ENCODE measurements at places on chromosomes 1 and 21.

- no peak for DNase-seq
Observed at GRCh38 chr21:45806042-45806441, 162.5 kb downstream of the PCBP3 start.

DNA sequence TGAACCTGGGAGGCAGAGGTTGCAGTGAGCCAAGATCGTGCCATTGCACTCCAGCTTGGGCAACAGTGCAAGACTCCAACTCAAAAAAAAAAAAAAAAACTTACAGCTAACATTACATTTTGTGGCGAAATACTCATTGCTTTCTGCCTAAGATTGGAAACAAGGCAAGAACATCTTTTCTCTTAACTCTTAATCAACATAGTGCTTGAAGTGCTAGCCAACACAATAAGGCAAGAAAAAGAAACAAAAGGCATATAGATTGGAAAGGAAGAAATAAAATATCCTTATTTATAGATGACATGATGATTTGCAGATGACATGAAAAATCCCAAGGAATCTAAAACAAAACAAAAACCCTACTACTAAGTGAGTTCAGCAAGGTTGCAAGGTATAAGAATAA is 24.6 kb upstream of the GJA9 start:
- DNase-seq: no peak

DNA sequence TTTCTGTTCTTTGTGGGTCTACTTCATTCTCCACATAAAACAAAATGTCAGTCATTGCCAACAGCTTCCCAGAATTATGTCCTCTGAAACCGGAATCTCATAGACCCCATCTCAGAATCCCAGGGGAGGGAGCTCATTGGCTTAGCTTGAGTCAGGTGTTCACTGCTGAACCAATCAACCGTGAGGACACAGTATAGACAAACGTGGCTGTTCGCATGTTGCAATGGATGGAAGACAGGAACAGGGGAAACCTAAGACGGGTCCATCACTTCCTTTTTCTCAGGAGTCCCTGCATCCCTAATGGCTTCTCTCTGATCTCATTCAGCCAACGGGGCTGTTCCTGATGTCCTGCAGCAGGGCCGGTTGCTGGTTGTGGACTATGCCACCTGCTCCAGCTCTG is 9.1 kb downstream of the CELA2A start:
- no peak for DNase-seq

DNA sequence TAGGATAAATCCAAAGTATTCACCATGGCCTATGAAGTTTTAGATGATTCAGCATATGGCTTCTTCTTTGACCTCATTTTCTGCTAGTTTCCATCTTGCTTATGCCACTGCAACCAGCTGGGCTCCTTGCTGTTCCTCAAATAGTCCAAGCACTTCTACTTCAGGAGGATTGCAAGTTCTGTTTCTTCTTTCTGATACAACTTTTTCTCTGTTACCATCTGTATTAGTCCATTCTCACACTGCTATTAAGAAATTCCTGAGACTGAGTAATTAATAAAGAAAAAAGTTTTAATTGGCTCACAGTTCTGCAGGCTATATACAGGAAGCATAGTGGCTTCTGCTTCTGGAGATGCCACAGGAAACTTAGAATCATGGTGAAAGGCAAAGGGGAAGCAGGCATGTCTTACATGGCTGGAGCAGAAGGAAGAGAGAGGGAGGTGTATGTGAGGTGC is 20.3 kb downstream of the PTGS2 start:
- no peak for DNase-seq

DNA sequence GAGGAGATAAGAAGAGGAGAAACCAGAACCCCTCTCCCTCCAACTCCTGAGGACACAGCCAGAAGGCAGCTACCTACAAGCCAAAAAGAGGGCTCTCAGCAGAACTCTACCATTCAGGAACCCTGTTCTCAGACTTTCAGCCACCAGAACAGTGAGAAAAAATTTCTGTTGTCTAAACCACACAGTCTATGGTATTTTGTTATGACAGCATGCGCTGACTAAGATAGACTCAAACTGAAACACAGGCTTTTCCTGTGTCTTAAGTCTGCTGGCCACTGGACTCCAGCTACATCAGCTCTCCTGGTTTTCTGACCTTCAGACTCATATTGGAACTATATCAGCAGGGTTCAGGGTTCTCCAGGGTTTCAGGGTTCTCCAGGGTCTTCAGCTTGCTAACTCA is 126.5 kb upstream of the TNFSF4 start:
- no peak for DNase-seq

- DNase-seq: no peak
Observed at GRCh38 chr1:111347026-111347425, 56.4 kb downstream of the CHIA start.
